ENCODE measurements at places on chromosomes 1 and 21. TPM values are rescaled to one million over a fixed set of nuclear protein-coding genes. Genes with fewer than 3 reads are reported as not detected.

LCE2A gene
- 0.12 TPM for polyA plus RNA-seq

SLFNL1 gene
- polyA plus RNA-seq: 0.04 TPM

GBP3 gene
- 51.1 TPM for polyA plus RNA-seq

LCE1A gene
- not detected for polyA plus RNA-seq

LEFTY1 gene
- polyA plus RNA-seq: not detected

Measured in keratinocyte (primary cell).